ENCODE measurements at places on chromosomes 3 and 15. TPM values are rescaled to one million over a fixed set of nuclear protein-coding genes. Genes with fewer than 3 reads are reported as not detected.

Gene HIGD2B
- not detected for polyA plus RNA-seq

Gene CIB2
- polyA plus RNA-seq = 15.6 TPM

Gene ZMAT3
- 5.7 TPM for polyA plus RNA-seq

DNA sequence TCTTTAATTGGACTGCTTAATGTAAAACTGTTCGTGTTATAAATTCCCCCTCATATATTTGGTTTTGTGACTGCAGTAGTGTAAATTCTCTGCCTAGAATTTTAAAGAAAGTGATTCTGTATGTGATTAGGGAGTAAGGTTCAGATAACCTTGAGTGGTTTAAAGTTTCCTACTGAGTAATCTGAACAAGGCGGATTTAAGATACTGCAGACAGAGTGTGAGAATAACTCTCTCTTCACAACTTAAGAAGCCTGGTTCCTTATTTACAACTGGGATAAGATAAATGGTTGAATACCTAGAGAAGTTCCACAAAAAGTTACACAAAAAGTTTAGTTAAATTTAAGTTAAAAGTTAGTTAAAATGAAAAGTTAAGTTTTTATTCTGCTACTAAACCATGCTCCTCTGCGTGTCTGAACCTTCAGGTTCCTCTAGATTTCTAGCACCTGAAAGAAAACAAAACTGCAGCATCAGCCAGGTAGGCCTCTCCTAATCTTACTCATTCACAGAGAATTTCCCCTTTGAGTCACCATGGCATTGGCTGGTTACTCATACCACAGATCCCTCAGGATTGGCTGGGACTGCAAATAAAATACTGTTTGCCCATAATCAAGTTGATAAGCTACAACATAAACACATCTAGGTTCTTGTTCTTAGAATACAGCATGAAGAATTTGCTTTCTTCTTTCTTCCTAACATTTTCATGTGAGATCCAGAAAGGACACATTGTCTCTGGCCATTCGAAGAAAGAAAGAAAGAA lies at the start of gene ARL14:
Gene ARL14 (plus strand): TSS at position 614 of the 757 bp plus-strand sequence. CDS start 187 bp downstream, outside the sequence.
- no peak for DNase-seq

- DNase-seq = no peak
Observed at GRCh38 chr3:120416868-120417267, 33.9 kb downstream of the FSTL1 start.

DNA sequence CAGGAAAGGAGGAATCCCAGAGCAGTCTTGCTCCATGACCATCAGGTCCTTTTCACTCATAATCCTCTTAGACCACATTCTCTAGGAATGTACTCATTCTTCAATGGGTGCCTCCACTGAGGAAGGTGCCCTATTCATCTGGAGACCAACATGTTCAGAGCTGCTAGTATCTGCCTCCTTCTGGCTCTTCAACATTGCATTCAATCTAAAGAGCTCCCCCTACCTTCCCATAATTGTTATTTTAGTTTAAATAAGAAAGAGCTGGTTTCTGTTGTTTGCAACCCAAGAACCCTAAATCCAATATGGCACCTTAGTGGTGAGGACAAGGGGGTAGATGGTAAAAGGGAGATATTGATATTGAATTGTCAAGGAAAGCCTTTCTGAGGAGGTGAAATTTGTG lies 67.6 kb downstream of the SCN11A start:
- DNase-seq = no peak

DNA sequence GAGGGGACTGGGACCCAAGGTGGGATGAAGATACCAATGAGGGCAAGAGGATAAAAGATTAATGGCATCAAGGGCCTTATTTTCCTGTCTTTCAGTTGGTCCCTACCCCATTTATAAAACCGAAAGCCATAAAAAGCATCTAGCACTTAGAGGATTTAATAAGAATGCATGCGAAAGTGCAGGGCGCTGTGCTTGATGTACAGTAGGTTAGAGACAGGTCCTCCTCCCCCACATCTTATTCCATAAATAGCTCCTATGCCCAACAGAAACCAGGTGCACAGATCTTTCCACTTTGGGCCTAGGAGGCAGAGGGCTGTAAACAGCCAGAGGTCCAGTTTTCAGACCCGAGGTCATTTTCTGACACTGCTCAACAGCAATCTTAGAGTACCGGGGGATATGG lies 1.2 kb downstream of the LPCAT4 start:
- no peak for DNase-seq

GRCh38 chr3:170835336-170835735 lies 34.7 kb downstream of the RPL22L1 start:
- DNase-seq = peak; percentile 41

GRCh38 chr3:115403786-115404185 lies 219.5 kb upstream of the GAP43 start:
- DNase-seq = no peak

DNA sequence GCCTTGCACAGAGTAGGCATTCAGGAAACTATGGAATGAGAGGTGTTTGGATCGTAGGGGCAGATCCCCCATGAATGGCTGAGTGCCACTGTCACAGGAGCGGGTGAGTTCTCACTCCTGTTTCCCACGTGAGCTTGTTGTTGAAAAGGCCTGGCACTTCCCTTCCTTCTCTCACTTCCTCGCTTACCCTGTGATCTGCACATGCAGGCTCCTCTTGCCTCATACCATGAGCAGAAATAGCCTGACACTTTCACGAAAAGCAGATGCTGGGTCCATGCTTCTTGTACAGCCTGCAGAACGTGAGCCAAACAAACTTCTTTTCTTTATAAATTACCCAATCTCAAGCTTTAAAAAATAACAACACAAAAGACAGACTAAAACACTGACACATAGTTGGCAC lies 55.4 kb downstream of the AGBL1 start:
- DNase-seq = no peak

DNA sequence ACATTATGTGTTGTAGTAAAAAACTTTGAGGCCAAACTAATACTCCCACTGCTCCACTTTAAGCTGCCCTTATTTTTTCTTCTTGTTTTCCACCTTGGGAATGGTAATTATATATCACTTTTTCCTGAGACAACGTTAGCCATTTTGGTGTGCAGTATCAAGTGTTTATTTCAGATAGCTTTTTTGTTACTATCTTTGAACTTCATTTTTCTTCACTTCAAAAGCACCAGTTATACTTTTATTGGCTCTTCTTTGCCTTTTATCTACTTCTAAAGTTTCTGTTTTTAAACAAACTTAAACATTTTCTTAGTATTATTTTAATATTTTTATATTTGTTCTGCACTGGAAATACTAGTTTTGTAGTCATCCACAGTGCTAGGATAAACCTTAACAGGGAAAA lies 6.5 kb downstream of the TOPAZ1 start:
- DNase-seq = no peak

DNA sequence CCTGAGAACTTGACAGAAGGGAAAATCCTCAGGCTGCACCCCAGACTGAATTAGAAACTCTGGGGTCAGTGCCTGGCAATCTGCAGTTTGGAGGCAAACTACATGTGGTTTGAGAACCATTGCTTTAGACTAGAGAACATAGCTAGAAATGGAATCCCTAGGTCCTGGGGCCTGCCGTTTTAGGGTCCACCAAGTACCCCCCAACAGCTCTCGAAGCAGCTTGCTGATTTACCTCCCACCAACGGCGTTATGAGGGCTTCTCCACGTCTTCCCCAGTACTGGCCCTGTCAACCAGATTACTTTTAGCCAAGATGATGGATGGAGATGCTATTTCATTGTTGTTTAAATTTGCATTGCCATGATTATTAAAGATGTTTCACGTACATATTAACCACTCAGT lies 272.5 kb downstream of the XXYLT1 start:
- no peak for DNase-seq

DNA sequence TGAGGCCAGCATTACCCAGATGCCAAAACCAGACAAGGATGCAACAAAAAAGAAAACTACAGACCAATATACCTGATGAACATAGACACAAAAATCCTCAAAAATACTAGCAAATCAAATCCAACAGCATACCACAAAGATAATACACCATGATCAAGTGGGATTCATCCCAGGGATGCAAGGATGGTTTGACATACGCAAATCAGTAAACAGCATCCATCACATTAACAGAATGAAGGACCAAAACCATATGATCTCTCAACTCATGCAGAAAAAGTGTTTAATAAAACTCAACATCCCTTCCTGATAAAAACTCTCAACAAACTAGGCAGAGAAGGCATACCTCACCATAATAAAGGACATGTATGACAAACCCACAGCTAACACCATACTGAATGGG lies 14.0 kb upstream of the PIAS1 start:
- no peak for DNase-seq

DNA sequence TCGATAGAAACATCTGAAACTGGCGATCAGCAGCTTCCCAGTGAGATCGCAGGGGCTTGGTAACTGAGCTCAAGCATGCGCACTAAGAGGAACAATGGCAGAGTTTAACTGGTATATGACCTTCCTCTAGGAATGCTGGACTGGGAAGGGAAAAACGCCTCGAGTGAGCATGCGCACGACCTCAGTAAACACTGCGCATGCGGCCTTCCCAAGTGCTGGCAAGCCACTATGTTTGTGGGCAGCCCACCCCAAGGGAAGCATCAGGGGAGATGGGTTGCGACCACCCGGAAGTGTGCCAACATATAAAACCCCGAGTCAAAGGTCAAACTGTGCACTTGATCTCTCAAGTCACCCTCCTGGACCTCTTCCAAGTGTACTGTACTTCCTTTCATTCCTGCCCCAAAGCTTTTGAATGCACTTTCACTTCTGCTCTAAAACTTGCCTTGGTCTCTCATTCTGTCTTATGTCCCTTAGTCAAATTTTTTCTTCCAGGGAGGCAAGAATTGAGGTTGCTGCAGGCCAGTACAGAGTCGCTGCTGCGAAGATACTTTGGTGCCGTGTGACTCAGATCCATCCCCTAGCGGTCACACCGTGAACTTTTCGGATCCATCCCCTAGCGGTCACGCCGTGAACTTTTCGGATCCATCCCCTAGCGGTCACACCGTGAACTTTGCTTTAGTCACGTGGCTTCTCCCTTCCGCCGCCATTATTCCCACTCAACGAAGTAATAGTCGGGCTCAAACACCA lies 243.3 kb downstream of the FAM43A start:
- no peak for DNase-seq

DNA sequence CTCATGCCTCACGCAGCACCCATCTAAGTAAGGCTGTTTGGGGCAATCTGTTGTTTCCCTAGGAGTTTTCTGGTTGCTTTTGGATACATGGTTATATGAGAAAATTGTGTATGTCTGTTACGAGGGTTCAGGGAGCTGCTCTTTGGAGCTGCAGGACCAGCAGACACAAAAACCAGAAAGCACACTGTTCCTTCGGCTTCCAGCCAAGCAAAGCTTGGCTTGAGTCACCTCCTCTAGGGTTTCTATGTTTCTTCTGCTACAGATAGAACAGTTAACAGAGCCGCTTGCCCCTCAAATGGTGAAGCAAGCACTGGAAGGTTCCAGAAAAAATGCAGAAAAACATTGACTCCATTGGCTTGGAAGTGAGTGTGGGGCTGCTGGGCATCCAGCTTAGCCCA lies 49.2 kb upstream of the CTDSPL start:
- peak; percentile 26 for DNase-seq

DNA sequence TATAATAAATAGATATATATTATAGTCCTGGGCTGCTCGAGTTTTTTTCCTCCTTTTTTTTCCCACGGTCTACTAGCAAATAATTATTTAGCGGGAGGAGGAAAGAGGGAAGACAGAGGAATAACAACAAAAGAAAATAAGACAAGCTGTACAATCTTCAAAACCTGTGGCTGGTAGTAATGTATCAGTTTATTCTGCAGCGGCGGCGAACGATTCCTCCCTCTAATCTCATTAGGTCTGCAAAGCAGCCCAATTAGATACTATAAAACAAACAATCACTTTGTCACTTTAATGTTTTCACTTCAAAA lies 390 bp upstream of the TLE3 start:
- DNase-seq = no peak

DNA sequence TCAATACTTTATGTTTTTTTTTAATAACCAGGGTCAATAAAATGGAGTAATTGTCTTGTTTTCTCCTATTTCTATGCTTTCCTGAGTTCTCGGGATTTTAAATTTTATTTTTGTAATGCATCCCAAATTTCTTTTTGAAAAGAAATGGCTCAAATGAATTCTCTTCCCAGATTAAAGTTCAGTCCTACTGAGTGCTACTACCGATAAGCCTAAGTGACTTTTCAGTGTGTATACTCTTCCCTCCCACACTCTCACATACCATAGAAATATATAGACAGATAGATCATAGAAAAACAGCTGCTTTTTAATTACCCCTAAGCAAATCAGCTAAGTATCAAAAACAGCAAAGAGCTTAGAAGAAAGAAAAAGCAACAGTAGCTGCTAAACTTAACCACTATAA lies 1.5 kb downstream of the SERPINI1 start:
- DNase-seq = no peak

- no peak for DNase-seq
Observed at GRCh38 chr3:37183976-37184375, 9.6 kb upstream of the LRRFIP2 start.

DNA sequence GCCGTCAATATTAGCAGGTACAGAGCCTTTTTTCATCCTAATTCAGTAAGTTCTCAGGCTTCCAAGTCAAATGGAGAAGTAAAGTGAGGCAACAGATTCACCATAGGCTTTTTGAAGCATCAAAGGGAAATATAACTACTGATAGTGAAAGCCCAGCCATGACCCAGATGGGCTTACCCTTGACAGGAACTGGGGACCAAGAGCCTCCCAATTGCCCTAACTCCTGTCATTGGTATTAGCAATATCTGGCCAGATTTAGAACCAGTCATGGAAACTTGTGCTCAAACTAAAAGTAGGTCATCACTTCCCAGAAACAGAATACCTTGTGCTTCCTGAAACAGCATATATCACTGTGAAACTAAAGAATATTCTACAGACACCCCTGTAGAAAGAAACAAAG lies 33.0 kb downstream of the NME9 start:
- no peak for DNase-seq

GRCh38 chr3:187017511-187018230 lies 87.3 kb downstream of the ST6GAL1 start:
- no peak for DNase-seq

- no peak for DNase-seq
Observed at GRCh38 chr15:64843991-64844390, 2.3 kb downstream of the PLEKHO2 start.

- DNase-seq = no peak
Observed at GRCh38 chr15:33467816-33468163, 157.0 kb downstream of the RYR3 start.

- no peak for DNase-seq
Observed at GRCh38 chr3:2078821-2079220, 19.8 kb upstream of the CNTN4 start.

DNA sequence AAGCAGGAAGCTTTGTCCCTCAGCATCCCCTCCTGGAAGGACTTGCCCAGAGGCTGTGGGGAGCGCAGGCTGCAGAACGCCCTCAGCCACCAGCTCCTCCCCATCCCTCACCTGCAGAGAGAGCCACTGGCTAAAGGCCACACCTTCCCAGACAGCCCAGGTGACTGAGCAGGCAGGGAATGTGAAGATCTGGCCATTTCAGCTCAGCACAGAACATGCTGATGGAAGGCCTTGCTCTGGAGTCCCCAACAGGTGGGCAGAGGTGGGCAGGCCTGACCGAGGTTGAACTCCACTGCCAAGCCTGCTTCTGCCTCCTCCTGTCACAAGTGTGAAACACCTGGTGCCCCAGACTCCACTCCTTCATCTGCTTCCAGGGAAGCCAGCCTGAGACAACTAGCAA lies 50.7 kb upstream of the SEC61A1 start:
- no peak for DNase-seq
